ENCODE measurements at places on chromosomes 2 and 18.

DNA sequence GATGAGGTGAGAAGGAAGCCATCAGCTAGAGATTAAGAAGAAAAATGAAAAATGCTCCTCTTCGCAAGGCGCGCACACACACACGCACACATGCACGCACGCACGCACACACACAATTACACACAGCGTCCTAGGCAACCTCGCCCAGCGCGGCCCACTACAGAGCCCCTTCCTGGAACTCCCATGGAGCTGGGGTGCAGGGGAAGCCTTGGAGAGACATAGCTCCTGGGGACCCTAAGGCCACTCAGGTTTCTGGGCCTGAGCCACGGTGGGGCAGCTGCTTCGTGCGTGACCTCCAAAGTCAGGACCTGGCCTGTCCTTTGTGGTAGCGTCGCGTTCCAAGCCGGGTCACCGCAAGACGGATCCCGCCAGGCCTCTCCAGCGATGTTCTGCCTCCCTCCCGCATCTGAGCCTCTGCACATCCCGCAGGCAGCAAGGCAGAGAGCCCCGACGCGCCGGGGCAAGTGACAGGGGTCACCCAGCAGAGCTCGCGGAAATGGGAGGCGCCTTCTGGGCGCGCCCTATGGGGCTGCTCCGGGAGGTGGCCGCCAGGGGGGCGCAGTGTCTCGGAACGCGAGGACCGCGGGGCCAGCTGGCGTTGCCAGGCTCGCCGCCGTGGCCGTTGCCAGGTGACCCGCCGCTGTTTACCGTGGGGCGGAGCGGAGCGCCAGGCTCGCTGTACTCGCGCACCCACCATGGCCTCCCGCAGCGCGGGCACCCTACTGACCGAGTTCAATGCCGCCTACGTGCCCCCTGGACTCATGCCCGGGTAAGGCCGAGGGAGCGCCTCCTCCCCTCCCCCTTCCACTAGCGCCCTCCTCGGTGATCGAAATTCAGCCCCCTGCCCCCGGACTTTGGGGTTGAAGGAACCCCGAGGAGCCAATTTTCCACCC, 79.0 kb downstream of the CIB4 start:
- DNase-seq, result no peak

DNA sequence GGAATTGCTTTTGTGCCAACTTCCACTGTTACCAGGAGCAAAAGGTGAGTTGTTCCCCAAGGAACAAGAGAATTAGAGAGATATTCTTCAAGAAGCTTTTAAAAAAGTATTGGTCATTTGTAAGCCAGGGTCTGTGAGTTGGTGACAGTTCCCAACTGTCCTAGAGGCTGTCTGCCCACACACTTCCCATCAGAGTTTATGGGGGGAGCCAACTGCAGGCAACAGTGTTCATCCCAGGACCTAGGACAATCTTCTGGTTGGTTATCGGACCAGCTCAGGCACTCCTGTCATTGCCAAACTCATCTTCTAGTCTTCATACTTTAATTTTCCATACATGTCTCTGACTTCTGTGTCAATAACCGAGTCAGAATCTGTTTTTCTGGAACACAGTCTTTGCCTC, 47.5 kb upstream of the SLC8A1 start:
- DNase-seq, result no peak

DNA sequence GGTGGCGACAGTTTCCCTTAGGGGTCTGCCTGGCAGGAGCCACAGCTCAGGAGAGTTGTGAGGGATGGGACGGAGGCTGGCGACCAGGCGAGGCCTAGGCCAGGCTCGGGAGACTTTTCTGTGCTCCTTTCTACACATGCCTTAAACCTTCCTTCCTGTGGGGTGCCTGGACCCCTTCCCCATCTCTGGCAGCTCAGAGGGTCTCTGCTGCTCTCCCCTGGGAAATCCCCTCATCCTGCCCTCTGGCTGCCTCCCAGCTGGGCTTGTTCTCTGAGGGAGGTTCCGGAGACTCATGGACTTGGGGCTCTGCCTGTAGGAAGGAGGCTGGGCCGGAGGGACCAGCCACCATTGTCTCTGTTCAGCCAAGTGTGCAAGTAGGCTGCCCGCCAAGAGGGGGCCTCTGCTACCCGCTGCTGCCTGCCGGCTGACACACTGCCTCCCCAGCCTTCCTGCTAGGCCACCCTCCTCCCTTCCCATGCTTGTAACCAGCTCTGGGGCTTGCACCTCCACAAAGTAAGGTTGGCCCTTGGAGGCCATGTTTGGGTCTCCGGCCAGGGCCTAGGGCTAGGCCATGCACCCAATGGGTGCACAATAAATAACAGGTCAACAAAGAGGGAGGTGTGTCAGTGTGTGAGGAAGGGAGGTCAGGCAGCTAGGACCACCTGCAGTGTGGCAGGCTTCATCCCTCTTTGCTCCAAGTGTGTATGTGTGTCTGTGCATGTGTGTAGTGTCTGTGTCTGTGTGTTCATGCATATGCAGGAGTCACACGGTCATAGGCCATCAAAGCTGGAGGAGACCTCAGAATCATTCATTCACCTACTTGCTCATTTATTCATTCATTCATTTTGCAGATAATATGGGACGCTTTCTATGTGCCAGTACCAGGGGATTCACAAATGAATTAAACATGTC, 28.8 kb downstream of the PSD4 start:
- DNase-seq, result no peak

DNA sequence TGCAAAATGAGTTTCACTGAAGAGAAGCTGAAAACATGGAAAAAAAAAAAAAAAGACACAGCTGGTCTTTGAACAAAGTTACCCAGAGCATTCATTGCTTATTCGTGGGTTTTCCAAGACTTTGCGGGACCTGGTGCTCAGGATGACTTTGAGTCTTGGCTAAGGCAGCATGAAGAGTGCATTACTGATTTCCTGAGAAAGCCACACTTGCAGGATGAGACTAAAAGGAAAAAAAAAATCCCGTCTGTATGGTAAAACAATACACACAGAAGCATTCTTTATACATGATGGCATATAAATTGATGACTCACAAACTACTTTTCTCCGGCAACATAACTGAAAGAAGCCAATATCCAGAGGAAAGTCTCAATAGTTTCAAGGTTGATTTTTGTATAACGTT, 195.4 kb downstream of the SPP2 start:
- no peak for DNase-seq

DNA sequence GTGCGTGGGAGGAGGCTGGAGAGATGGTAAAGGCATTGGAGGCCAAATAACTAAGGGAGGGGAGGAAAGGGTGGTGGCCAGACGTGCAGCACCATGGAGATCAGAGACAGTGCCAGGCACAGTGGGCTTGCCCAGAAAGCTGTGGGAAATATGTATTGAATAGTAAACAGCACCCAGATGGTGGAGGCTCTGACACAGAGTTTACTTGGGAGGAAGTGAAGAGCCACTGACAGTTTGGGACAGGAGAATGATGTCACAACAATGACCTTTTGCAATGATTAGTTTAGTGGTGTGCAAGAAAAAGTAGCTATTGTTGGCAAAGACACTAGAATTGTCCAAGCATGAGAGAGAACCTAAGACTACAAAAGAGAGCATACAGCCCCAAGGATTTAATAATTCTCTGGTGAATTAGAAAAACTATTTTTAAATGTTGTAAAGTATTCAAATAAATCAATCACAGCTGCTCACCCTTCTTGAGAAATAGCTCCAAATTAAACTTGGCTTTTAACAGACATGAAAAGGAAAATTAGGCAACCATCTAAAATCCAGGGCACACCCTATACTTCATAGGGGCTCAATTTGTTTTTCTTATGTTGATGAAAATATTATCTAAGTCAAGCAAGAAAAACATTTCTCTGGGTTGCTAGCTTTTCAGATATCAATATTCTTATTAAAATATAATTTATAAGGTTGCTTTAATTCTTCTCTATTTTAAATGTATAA, 458.7 kb upstream of the HNRNPA3 start:
- DNase-seq, result no peak

GRCh38 chr18:11064106-11064505, 85.3 kb downstream of the PIEZO2 start:
- DNase-seq, result no peak

- no peak for DNase-seq
These were observed 20.5 kb downstream of the MLPH start for GRCh38 chr2:237507512-237507911.

DNA sequence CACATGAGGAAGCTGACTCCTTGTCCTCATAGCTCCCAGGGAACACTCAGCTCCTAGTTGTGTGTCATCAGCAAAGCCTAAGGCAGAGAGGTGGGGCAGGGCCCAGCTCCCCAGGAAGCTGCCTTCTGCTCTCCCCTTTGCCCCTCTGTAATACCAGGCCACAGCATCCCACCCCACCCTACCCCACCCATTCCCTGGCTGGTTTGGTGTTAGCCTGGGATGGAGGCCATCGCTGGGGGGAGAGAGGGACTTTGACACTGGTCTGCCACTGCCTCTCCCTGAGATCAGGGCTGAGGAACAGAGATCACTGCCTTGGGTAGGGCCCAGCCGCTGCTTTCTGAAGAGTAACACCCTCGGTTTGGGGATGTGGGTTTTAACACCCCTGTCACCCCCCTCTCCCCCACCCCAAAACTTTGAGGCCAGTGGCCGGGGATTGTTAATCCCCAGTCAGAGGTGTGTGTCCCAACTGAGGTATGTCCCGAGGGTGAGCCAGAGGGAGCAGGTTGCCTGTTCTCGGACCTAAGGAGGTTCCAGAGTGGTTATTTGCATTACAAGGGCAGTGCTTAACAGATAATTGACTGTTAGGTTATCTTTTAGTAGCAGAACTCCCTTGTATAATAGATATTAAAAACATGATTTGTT, 41.4 kb downstream of the TET3 start:
- DNase-seq, result no peak

DNA sequence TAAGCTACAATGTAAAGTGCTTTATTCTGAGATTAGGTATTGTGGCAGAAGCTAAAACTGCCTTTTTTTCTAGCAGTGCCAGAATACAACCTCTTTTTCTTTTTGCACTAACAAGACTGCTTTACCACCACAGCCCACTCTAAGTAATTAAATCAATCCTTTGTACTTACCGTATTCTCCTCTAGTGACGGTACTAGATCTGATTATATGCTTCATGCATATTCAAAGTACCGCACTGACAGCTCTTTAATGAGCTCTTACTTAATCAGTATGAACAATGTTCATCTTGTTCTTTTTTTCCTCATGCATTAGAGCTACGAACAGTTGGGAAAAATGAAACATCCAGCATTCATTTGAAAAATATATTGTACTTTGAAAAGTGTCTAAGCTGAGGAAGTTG, 16.1 kb upstream of the OTX1 start:
- no peak for DNase-seq

- DNase-seq, result no peak
These were observed 147.6 kb downstream of the ESCO1 start for GRCh38 chr18:21452796-21453510.

DNA sequence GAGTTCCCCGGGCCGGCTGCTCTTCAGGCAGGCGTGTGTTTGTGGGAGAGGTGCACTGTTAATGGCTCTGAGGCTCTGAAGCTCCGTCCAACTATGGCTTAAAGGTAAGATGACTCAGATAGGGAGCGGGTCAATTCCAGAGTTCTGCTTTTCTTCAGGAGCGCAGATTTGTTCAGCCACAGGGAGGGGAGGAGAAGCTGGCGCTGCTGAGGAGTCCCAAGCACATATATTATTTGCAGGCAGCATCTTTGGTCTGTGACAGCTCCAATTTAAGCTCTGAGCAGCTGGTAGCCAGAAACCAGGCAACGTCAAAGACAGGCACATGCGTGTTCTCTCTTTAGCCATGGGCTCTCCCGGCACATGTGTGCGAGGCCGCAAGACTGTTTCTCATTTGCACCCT, 229.2 kb downstream of the BCL2 start:
- no peak for DNase-seq

DNA sequence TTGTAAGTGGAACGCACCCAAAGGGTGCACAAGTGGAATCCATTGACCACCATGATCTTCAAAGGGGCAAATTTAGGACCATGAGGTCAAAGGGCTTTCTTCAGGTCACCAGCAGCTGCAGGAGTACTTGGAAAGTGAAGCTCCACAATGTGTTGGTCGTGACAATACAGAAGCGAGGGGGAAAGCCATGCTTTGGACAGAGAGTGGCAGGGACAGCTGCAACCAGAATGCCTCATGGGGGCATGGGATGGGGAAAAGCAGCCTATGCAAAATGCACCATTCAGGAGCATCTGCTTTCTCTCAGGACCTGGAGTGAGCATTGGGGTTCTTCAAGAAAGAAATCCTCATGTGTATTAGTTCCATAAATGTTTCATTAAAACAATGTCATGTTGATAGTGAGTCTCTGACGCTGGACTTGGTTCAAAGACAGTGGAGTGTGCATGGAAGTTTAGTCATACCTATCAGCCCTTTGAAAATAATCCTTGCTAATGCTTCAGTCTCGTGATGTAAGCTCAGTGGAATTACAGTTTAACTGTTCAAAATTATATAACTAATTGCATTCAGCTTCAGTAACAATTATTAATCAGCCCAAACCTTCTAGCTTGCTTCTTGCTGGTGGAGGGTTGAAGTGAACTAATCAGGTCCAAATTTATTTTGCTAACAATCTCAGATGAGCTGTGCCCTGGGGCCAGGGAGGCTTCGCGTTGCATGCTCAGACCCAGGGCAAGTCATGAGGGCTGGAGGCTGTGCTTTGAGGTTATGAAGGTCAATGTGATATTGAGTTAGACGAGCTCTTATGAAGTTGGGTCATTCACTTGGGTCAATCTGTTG, 41.6 kb downstream of the ACKR3 start:
- no peak for DNase-seq

- DNase-seq, result no peak
These were observed 175.3 kb upstream of the EPHA4 start for GRCh38 chr2:221747289-221747972.

GRCh38 chr18:25233528-25234321, 118.2 kb downstream of the ZNF521 start:
- DNase-seq, result no peak

Measured in NCI-H1436 treated with DMSO at 0.1 percent for 48 hours (cell line).